Fibroblast of skin of back (primary cell): ENCODE measurements at places on chromosomes 11 and 22.

DNA sequence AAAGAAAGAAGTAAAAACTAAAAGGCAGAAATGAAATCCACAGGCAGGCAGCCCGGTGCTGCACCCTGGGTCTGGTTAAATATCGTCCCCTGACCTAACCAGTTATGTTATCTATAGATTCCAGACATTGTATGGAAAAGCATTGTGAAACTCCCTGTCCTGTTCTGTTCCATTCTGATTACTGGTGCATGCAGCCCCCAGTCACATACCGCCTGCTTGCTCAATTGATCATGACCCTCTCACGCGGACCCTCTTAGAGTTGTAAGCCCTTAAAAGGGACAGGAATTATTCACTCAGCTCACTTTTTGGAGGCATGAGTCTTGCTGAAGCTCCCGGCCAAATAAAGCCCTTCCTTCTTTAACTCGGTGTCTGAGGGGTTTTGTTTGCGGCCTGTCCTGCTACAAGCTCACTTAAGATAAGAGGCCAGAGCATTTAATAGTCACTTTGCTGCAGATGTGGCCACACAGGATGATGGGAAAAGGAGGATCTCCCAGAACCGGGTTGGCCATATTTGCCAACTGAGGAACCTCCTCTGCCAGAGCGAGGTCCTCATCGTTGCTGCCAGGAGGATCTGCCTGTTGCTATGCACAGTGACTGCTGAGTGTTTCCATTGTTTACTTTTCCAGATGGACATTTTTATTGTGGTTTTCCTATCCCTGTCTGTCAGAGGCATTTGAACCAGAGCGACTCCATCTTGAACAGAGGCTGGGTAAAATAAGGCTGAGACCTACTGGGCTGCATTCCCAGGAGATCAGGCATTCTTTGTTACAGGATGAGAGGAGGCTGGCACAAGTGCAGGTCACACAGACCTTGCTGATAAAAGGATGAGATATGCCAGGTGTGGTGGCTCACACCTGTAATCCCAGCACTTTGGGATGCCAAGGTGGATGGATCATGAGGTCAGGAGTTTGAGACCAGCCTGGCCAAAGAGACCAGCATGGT lies 10.2 kb downstream of the C11orf96 start:
- DNase-seq, result no peak

DNA sequence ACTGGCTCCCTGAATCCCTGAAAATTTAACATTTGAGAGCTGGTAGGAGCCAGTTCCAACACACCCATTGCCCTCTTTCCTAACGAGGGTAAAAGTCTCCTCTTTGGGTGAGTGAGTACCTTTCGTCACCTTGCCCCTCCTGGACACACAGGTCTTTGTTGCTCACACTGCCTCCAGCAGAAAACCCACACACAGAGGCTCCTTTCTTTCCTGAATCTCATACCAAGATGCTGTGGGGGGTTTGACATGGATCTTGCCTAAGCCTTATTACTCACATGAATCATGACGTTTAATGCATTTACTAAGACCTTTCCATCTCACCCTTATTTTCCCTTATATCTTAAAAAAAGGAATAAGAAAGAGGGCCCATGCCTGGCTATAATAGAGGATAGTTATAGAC lies 53.0 kb downstream of the PARVA start:
- peak; percentile 48 for DNase-seq

DNA sequence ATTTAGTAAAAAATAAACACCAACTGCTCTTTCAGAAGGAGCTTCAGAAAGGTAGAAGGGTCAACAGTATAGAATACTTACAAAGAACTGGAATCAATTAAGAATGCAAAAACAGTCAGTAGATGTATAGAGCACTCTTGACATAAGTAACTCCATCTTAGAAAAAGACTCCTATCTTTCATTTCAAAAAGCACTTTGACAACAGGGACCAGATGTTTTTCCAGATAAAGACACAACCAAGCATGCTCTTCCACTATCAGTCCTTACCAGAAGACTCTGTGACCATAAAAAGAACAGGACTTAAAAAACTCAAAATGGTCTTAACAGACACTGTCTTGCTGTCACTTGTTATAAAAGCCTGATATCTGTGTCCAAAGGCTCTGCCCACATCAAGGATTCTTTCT lies 5.2 kb downstream of the SLC25A17 start:
- DNase-seq, result no peak

GRCh38 chr11:43947003-43947500 lies 4.6 kb downstream of the C11orf96 start:
- DNase-seq, result peak; percentile 67

DNA sequence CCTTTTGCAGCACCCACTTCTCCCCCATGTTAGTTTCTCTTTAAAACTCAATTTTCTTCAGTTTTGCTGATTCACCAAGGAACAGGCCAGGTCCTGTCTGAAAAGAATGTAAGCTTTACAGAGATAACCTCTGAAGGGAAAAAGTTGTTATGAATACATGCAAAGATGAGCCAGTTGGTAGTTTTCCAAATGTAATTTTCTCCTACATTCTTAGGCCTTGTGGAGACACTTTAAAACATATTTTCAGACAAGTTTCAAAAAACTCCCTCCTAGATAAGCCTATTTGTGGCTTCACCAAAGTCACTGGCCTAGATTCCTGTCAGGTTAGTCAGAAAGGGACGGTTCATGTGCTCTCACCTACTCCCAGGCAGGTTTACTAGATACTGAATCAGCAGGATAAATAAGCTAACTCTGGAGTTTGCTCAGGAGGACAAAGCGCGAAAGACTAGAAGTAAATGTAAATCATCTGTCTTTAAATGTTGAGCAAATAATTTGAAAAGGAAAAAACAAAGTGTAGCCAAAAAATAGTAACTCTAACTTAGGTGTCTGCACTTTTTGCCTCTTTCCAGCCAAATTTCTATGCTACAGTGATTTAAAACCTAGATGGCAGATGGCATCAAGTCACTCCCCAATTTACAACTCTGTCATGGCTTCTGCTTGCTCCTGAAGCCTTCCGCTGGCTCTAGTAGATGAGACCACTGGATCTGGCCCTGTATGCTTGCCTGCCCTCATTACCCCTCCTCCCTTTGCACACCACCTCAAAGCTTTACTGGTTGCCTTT lies 4.9 kb upstream of the ATP6V1E1 start:
- DNase-seq, result peak; percentile 51

- DNase-seq, result no peak
Measured at GRCh38 chr11:100105982-100106358, 581.1 kb upstream of the ARHGAP42 start.
